Left lung (tissue), 14 donors: ENCODE measurements at places on chromosomes 1 and 21. TPM values are rescaled to one million over a fixed set of nuclear protein-coding genes. Genes with fewer than 3 reads are reported as not detected.

OLFML2B gene
- total RNA-seq = 46.8 TPM

GRCh38 chr1:167898578-167899222 is 15.2 kb downstream of the ADCY10 start:
- H3K4me3 ChIP-seq = no peak overlapping the region
- H3K27me3 ChIP-seq = no peaks in the 10 kb centered on the region
- H3K36me3 ChIP-seq = no peaks in the 10 kb centered on the region

- no peaks in the 10 kb centered on the region for H3K27me3 ChIP-seq
- no peak for DNase-seq
- no peaks in the 10 kb centered on the region for H3K4me1 ChIP-seq
- no peak overlapping the region for H3K27ac ChIP-seq
Observed at GRCh38 chr21:35484851-35485250, 435.7 kb upstream of the RUNX1 start.

- no peaks in the 10 kb centered on the region for H3K27me3 ChIP-seq
- DNase-seq = peak; percentile 75
- H3K4me1 ChIP-seq = peaks cover 54% of the 10 kb centered on the region
- H3K27ac ChIP-seq = peak overlapping the region; percentile 53
Observed at GRCh38 chr1:11930571-11931445, 3.7 kb upstream of the PLOD1 start.

DNA sequence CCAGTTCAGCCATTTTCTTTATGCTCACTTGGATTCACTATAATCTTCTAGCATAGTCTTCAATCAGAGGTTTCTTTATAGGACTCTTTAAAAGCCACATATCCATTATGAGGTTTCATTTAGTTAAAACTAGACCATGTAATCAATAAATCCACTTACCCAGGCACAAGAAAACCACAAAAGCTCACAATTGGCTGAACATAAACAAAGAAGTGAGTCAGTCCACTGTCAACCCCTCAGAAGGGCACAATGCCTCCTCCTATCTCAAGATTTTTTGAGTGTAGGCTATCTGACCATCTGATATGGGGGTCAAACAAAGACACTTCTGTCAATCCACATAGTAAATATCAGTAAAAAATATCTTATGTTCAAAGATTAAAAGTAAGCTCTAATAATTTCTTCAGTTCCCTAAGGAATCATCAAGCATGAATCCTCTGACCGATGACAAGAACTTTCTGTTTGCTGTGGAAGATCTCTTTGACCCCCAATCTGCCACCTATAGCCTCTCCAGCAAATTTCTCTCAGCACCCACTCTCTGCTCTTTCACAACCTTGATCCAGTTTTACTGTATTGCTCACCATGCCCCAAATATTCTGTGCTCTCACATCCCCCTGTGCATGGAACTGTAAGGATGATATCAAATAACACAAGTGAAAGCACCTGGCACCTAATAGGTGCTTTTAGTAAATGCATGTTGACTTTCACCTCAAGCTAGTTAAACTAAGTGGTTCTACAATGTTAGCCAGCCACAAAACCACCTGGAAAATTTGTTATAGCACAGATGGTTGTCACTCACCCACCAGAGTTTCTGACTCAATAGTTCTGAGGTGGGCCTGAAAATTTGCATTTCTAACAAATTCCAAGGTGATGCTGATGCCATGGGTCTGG is 16.7 kb downstream of the RAB3B start:
- DNase-seq = no peak
- H3K4me1 ChIP-seq = no peaks in the 10 kb centered on the region
- peaks cover 8% of the 10 kb centered on the region for H3K27me3 ChIP-seq
